Caco-2 (cell line): ENCODE measurements at places on chromosomes 1 and 21.

DNA sequence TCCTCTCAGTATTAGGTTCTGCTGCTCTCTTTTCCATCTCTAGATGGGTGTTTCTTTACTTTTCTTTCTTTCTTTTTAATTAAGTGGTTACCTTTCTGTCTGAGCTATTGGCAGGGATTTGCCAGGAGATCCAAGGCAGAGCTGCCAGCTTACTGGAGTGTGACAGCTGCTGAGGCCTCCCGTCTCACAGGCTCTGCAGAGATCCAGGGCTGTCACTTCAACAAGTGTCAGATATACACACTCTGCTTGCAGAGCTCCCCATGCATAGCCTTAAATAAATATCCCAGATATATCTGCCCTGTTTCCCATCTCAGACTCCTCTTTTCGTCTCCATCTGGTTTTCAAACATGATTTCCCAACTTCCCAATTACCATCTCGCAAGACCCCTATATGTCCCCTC lies 124.3 kb downstream of the NOS1AP start:
- DNase-seq: no peak

DNA sequence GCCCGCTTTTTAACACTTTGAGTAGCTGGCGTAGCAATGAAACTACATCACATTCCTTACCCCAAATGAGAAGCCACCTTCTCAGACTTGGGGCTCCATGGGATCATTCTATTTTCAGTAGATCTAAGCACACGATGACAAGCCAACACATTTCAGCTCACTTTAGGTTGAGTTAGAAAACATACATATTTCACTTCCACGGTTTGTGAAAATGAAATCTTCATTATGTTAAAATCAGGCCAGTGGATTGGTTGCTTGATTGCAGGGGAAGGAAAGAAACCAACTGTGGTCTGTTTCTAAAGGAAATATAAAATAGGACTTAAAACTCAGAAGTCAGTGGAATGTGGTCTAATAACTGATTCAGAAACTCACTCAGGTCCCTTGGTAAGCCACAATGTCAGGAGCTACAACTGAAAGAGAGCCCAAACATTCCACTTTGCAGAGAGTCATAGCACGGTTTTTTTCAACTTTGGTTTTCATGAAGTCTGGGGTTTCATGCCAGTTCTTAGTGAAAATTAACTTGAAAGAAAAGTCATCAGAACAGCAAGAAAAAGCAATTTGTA lies 82.3 kb upstream of the TIAM1 start:
- no peak for DNase-seq

DNA sequence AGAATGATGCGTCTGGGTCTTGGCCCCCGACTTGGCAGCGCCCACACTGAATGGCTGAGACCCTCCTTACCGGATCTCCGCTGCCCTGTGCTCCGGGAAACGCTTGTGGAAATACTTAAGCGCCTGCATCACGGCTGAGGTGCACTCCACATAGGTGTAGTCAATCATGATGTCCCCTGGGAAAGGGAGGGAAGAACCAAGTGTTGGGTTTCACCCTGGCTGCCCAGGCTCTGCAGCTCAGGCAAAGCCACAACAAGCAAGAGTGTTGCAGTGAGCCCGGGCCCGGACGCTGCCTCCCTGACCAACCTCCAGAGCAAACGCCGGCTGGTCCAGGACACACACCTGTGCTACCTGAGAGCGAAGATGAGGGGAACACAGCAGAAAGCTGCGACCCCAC lies 21.5 kb upstream of the SPATC1L start:
- DNase-seq: no peak

DNA sequence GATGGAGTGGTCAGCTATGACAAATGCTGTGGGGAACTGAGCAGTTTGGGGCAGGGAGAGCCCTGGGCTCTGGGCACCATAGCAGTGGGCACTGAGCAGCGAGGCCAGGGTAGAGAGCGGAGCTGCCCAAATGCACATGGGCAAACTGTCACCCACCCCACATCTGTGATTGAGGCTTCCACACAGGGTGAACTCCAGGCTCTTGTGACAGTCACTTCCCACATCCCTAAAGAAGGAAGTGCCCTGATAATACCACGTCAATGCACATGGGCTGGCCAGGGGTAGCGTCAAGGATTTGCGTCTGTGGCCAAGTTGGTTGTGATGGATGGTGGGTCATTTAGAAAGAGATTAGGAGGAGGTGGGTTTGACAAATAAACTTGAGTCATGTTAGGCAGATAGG lies 2.6 kb upstream of the GUCA2B start:
- DNase-seq: no peak

GRCh38 chr21:27818847-27819246 lies 852.0 kb upstream of the ADAMTS5 start:
- DNase-seq: no peak

DNA sequence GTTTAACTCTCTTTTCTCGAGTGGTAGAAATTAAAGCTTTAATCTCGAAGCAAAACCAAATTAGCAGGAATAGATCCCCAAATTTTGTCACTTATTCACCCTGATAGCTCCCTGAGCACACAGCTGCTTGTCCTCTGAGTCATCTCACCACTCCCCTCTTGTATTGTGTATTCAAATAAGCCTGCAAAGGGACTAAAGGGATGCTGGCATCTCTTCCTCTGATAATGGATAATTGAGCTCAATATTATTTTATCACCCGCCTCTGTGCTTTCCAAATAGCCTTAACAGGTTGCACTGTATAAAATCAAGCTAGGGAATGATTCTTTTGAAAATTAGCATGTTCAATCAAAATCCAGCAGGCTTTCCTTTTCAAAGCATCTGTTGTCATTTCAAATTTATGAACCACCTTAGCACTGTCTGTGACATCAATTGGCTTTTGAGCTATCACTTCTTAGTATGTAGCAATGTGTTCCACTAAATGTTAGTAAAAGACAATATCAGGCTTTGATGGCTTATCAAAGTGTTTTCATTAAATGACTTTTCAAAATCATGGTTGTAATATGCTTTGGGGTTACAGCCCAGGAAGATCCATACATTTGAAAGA lies 561.6 kb downstream of the PLA2G4A start:
- DNase-seq: no peak

DNA sequence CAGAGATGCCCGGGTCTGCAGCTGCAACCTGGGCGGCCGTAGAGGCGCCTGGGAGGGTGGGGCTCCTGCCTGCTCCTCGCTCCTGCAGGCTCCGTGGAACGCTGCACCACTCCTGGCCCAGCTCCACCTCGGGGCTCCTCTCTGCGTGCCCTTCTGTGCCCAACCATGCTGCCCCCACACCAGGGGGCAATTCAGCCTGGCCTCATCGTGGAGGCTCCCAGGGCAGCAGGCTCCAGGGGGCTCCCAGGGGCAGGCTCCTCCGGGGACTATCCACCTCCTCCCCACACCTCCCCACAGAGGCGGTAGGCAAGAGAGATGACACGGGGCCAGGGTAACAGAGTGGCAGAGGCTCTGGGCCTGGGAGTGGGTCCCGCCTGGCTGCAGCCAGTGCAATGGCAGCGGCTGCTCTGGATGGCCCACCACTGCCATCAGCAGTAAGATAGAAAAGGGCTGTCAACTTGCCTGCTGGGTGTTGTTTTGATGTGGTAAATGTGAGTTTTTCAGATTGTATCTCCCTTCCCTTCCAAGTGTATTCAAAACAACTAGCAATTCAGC lies 22.4 kb upstream of the LRRC8C start:
- DNase-seq: no peak

DNA sequence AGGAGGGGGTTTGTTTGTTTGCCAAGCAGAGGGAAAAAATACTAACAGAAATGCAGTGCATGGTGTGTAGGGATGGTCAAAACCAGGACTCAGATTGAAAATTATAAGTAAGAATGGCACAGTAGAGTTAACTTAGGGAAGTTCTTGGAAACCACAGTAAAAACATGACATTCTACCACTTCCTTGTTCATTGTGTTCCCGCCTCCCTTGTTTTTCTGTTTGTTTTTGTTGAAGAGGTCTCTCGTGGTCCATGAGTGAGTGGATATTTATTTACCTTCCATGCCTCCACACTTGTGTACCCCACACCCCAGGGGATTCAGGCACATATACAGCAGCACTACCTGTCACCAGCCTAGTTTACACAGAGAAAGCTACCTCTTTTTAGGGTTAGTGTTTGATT lies 69.6 kb downstream of the OLFML2B start:
- DNase-seq: no peak

DNA sequence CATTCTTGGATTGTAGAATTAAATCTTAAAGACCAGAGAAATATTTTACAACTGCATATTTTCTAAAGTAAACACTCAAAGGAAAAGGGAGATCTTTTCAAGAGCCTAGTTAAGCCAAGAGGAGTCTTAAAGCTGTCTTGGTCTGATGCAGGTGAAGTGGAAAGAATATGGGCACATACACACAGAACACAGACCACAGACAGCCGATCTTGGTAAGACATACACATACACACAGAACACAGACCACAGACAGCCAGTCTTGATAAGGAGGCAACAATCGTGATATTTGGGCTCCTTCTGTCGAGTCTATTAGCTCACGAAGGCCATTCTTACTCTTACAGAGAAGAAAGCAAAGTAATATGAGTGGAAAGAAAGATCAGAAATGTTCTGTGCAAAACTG lies 1153.9 kb upstream of the TMPRSS15 start:
- no peak for DNase-seq
